ENCODE measurements at places on chromosomes 1 and 21. TPM values are rescaled to one million over a fixed set of nuclear protein-coding genes. Genes with fewer than 3 reads are reported as not detected.

The ALPL gene
- total RNA-seq = 16.7 TPM

GRCh38 chr21:35005560-35006224 is 43.4 kb downstream of the RUNX1 start:
- no peaks in the 10 kb centered on the region for H3K4me1 ChIP-seq
- H3K36me3 ChIP-seq = no peaks in the 10 kb centered on the region
- no peaks in the 10 kb centered on the region for H3K27me3 ChIP-seq
- no peak overlapping the region for H3K4me3 ChIP-seq
- H3K27ac ChIP-seq = no peak overlapping the region

DNA sequence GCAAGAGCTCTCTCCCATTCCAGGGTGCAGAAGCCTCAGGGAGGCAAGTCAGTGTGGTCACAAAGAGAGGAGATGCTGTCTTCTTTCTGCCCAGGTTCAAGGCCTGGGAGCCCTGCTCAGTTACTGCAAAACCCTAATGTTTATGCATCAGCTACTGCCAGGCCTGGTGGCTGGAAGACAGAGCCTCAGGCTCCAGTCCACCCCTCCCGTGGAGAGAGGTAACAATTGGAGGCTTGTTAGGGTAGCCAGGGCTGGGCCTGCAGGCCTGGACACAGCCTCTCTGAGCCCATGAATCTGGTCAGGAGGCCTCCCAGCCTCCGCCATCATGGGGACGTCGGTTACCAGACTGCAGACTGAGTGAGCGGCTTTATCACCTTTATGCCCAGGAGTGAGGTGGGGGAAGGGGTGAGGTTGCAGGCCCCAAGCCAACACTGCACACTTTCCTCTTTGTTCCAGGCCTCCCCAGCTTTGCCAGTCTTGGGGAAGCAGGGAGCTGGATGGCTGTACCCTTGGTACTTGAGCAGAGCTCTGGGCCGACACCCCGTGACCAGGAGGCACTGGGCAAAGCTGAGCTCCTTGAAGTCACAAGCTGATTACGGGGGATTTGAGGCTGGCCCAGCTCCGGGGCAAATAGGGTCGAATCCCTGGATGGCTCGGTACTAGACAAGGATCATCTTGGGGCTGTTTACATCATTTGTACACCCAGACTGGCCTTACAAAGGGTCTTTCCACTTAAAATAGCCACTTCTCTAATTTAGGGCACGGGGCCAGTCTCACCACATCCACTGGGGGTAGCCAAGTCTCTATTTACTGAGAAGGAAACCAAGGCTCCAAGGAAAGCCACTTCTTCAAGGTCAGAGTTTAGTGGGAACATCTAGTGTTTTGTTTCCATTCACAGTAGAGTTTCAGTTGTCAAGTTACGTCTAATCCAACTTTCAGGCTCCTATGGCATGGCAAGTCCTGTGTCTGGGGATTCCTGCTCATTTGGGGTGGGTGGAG is 5.2 kb downstream of the SLC2A1 start:
- peaks cover 24% of the 10 kb centered on the region for H3K36me3 ChIP-seq
- H3K27me3 ChIP-seq = peaks cover 7% of the 10 kb centered on the region
- peak overlapping the region; percentile 88 for H3K4me3 ChIP-seq
- DNase-seq = no peak
- H3K27ac ChIP-seq = peak overlapping the region; percentile 66

DNA sequence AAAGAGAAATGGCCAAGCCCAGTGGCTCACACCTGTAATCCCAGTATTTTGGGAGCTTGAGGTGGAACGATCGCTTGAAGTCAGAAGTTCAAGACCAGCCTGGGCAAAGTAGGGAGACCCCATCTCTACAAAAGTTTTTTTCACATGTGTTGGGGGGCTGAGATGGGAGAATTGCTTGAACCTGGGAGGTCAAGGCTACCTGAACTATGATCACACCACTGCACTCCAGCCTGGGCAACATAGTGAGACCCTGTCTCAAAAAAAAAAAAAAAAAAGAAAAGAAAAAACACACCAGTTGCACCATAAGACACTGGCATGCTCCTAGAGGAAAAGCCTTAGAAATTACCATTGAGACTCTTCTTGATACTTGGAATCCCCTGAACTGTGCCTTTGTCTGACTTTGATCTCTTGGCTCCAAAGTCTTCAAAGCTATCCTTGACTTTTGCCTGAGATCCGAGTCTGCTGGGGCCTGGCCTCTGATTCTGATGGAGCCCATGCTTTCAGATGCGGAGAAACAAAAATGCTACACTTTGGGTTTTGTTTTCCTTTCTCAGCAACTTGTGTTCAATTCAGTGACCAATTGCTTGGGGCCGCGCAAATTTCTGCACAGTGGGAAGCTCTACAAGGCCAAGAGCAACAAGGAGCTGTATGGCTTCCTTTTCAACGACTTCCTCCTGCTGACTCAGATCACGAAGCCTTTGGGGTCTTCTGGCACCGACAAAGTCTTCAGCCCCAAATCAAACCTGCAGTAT is 33.7 kb downstream of the ATP5PO start:
- no peaks in the 10 kb centered on the region for H3K4me1 ChIP-seq
- no peaks in the 10 kb centered on the region for H3K27me3 ChIP-seq
- H3K27ac ChIP-seq = no peak overlapping the region
- no peak for DNase-seq

DNA sequence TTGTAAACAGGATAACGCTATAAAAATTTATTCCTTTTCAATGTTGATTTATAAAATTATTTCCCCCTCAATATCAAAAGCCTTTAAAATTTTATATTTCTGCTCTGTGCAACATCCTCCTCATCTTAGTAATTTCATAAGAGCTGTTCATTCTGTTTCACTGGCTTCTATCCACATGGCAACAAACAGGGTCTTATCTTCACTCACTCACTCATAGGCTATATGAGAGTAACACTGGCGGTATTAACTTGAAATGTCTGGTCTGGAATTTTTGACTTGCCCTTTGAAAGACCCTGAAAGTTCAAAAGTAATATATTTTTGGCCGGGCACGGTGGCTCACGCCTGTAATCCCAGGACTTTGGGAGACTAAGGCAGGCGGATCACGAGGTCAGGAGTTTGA is 77.4 kb upstream of the KRTAP11-1 start:
- H3K27me3 ChIP-seq = no peaks in the 10 kb centered on the region
- H3K4me1 ChIP-seq = no peaks in the 10 kb centered on the region
- DNase-seq = no peak
- H3K4me3 ChIP-seq = no peak overlapping the region
- no peaks in the 10 kb centered on the region for H3K36me3 ChIP-seq
